ENCODE measurements at places on chromosomes 11 and 22.
A peak's percentile ranks its signal among the peaks of the same experiment; 100 is the strongest.

DNA sequence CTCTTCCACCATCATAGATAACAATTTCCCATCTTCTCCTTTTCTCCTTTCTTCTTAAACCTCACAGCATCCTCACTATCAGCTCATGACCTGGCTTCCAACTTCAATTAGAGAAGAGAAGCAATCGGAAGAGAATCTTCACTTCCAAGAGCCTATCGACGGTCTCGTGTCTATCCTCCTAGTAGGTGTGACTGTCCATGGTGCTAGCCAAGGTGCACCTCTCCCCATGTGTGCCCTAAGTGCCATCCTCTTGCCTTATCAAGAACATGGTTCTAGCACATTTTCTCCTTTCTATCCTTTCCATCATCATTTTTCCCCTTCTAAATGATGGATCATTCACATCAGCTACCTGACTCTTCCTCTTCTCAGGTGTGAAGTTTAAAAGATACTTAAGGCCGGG is 5.1 kb upstream of the CUL5 start:
- no peak for DNase-seq

DNA sequence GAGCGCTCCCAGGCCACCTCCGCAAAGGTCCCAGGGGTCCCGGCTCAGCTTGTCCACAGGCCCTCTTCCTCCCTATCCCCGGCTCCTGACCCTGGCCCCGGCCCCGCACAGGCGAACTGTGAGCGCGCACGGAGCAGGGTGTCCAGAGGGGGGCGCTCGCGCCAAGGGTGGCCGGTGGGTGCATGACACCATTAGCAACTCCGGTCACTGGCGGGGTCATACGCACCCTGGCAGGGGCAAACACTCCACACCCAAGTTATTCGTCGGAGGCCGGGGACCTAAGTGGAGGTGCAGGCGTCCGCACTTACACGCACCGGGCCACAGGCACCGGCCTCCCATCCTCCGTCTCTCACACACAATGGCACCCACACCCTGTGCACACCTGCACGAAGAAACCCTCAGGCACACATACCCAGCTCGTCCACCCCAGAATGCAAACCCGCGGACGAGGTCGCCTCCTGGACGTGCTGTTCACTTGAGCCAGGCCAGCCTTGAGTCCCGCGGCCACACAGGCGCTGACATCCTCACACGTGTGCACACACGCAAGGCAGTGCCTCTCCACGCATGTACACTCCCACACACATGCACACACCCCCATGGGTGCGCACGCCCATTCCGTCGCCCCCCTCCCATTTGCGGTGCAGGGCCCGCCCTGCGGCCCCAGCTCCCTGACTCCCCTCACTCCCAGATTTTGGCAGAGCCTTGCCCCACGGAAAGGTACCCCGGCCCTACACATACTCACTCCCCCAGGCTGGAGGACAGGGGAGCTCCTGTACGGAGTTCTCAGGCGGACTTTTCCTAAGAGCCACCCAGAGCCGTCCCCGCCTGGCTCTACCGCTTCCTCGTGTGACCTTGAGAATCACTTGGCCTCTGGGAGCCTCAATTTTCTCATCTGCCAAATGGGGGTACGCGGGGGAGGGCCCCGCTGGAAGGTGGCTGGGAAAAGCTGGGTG is at the start of gene RASGRP2:
Gene RASGRP2 (minus strand): TSS at position 552 of the 953 bp plus-strand sequence. CDS start 1,276 bp downstream, outside the sequence.
- peak; percentile 89 for DNase-seq

GRCh38 chr11:1706634-1707400 is 9.8 kb downstream of the KRTAP5-6 start:
- no peak for DNase-seq

GRCh38 chr22:40412441-40412840 is 42.0 kb downstream of the SGSM3 start:
- DNase-seq: no peak

DNA sequence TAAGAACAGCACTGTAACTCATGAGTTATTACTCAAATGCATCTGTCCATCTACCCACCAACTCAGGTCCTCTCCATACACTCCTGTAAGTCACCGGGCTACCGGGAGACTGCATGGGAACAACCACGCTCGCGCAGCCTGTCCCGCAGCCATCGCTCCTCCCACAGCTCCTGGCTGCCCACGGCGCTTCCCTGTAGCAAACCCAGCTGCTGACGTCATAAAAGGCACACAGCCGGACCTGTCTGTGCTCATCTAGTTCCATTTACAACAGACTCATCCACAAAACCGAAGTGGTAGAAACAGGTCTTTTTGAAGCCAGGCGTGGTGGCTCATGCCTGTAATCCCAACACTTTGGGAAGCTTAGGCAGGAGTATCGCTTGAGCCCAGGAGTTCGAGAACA is 23.4 kb upstream of the PACSIN2 start:
- no peak for DNase-seq

DNA sequence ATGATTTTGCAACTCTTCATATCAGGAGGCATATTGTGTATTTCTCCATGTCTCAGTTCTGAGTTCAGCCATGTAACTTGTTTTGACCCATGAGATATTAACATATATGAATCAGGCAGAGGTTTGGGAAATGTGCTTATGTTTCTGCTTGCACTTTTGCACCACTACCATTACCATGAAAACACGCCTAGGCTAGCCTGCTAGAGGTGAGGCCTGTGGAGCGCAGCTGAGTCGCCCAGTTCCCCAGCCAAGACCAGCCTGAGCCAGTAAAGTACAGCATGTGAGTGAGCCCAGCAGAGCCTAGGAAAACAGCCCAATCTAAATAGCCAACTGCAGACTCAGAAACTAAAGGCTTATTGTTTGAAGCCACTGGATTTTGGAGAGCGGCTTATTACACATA is 18.4 kb upstream of the MYOD1 start:
- DNase-seq: no peak

GRCh38 chr11:132260636-132261035 is 890.2 kb downstream of the NTM start:
- no peak for DNase-seq

DNA sequence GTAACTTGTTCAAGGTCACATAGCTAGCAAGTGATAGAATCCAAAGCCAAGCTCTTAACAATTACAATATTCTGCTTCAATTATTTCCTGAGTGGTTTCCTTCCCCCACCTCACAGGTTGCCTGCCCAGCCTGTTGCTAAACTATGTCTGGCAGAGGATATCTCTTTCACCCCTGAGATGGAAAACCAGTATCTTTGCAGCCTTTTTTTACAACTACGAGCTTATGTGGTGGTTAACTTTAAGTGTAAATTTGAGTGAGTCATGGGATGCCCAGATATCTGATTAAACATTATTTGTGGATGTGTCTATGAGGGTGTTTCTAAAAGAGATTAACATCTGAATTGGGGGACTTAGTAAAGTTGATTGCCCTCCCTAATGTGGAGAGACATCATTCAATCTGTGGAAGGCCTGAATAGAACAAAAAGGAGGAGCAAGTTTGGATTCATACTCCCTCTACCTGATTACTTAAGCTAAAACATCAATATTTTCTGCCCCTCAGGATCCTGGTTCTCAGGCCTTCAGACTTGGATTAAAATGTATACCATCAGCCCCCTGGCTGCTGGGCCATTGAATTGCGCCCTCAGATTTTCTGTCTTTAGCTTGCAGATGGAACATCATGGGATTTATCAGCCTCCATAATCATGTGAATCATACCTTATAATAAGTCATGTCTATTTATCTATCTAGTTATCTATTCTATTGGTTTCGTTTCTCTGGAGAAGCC is 911.9 kb downstream of the METTL15 start:
- DNase-seq: no peak

DNA sequence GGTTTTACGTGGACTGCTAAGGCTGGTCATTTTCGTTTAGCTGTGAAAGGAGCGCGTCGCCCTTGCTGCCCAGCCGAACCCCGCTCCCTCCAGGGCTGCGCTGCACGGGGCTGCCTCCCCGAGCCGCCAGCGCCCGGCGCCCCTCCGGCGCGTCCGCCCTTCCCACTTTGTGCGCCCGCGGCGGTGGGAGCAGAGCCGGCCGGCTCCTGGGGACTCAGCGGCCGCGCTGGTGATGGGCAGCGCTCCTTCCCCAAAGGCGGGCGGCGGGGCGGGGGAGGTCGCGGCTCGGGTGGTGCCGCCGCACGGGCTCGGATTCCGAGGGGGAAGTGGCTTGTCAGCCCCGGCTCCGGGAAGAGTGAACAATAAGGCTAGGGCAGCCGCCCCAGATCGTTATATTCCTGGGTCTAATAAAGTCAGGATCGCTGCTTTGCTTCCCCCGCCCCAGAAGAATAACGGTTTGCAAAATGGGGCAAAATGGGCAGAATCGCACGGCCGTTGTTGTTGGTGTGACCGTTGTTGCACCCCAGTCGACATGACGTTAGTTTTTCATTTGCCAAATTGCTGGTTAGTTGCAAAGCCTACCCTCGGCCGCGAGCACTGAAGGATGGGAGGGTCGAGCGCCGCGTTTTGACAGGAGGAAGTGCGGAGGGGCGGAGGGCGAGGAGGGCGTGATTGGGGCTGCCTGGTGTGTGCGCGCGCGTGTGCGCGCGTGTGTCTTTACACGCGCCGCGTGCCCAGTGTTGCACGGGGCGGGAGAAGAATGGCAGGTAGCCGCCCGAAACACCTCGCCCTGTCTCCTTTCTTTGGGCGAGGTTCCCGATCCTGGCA is 745 bp downstream of the NCAM1 start:
- no peak for DNase-seq

DNA sequence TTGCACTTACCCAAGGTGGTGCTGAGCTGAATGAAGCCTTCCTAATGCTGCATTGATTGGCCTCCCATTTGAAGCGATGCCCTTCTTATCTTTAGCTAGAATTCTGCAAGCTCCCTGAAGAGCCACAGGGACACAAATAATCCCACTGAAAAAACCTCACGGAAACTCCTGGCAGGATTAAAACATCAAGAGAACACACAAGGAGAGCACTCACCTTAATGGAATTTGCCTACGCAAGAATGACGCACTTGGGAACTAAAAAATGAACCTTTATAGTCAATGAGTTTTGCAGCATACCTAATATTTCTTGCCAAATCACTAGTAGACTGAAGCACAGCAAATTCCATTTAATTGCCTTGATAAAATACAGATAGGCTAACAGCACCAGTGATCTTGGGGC is 232.8 kb upstream of the UBASH3B start:
- DNase-seq: no peak

DNA sequence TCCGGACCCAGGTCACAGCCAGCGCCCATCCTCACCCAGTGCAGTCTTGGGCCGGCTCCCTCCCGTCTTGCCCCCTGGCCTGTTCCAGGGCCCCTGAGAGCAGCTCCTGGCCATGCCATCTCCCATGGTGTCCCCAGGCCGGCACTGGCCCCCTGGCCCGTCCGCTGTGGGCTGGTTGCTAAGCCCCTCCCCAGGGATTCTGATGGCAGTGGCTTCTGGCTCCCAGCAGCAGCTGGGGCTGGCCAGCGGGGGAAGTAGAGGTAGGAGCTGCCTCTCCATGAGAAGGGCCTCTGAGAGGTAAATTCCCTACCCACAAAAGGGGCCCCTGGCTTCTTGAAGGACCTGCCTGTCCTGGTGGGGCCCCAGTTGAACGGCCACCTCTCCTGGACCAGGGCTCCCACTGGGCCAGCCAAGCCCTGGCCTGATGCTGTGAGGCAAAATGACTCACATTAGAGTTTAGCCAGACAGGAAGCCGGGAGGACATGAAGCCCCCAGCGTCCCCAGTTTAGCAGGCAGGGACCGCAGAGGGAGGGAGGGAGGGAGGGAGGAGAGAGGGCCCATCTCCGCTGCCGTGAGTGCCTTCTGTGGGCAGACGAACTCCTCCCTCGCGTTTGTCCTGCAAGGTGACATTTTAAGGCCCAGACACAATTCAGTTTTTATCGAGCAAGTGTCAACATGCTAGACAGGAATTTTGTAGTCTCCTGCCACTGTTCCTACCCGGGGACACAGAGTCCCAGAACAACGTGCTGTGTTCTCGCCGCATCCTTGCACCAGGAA is 32.9 kb upstream of the GAL start:
- DNase-seq: no peak

GRCh38 chr11:84413549-84413948 is 1127.4 kb upstream of the CCDC90B start:
- DNase-seq: no peak

GRCh38 chr11:112470355-112470754 is 209.7 kb upstream of the PLET1 start:
- no peak for DNase-seq

GRCh38 chr22:19674929-19675253 is 39.4 kb upstream of the SEPTIN5 start:
- DNase-seq: no peak

- no peak for DNase-seq
Measured at GRCh38 chr11:122789907-122790306, 48.4 kb upstream of the CRTAM start.

GRCh38 chr11:63554877-63555223 is 8.3 kb downstream of the PLAAT2 start:
- DNase-seq: no peak
